Kidney capillary endothelial cell (primary cell): ENCODE measurements at places on chromosomes 2 and 18.

DNA sequence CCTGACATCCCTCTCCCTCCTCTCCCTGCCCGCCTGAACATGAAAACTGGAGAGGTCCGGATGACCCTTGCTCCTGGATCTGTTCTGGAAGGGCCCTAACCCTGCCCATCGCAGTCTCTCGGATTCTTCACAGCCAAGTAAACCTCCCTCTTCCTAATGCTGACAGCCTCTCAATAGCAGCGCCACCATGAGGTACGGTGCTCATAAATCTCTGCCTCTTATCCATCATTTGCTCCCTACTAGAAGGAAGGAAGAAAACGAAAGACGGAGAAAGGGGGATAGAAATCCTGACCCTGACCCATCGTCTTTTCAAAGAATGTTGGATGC lies 257.9 kb downstream of the BCL11A start:
- DNase-seq, result no peak

DNA sequence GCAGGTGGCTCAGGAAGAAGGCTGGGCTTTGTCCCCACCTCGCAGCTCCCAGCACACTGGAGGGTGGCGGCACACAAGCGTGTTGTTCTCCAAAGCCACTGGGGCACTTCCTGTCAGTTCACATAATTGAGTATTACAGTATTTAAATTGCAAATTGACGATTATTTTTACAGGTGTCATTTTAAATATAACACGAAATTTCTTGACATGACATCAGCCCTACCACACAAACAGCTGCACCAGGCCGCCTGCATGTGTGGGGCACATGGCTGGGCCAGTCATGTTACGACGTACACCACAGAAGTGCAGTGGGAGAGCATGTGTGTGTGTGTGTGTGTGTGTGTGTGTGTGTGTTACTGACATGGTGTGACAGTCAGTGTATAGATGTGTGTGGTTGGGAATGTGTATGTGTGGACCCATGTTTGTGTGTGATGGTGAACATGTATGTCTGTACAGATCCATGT lies 155.6 kb downstream of the TTC32 start:
- DNase-seq, result no peak

DNA sequence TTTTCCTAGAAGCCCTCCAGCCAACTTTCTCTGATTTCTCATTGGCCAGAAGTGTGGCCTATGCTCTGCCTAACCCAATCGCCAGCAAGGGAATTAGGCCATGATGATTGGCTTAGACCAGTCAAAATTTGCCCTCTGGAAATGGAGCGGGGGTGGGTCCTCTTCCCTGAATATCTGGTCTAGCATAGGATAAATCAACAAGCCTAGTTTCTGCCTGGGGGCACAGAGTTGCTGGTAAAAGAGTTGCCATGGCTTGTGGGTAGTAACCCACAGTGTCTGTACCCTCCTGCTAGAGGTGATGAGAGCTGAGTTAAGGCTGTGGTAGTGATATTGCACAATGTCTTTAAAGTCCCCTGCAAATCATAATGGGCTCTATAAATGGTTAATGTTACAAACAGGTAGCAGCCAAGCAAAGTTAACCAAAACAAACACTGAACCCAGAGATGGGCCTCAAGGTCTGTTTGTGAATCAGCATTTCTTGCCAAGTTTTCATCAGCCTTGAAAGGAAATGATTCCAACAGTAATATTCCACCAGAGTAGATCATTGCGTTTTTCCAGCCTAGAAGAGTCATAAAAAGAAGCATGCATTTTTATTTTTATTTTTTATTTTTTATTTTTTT lies 19.3 kb downstream of the GALM start:
- DNase-seq, result no peak

DNA sequence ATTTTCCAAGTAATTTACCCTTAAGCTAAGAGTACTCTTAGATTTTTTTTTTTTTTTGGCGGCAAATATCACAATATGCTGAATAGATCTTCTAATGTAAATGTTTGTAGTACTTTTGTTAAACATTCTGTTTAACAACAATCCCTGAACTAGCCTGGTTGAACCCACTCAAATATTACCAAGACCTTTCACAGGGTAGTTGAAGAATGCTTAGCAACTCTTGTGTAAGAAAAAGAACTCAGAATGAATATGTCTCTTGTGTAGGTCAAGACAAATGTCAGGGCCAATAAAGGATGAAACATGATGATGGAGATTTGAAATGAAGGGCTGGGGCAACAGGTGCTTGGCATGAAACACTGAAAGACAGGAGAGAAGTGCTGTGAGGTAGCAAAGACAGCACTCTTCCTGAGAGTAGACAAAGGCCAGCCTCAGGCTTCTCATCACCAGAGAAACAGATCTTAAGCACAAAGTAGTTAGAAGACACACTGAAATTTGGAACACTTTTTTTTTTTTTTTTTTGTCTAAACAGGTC lies 597.3 kb downstream of the ERBB4 start:
- DNase-seq, result no peak

DNA sequence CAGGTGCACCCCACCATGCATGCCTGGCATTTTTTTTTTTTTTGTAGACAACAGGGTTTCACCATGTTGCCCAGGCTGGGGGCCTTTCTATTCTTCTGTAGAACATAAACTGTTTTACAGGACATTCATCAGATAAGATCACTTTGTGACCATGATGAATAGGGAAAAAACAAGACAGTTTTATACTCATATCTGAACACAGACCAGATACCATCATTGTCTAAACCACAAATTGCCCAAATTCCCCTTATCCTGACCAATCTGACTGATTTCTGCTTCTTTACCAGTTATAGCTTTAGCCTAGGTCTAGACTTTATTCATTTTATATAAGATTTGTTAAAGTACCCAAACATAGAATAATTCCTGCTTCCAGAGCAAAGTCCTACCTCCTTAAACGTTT lies 1699.3 kb upstream of the TMEFF2 start:
- DNase-seq, result no peak

DNA sequence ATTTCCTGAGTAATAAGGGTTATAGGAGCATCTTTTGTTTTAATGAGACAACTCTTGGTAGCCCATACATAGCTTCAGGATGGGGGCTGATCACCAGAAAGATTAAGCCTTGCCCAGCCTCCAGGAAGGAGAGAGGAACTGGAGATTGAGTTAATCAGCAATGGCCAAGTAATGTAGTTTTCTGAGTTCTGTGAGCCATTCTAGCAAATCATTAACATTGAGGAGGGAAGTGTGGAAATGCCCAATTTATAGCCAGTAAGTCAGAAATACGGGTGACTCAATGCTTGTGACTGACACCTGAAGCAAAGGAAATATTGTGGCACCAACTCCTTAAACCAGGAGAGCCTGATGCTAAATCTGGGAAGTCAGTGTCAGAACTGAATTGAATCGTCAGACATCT lies 205.1 kb upstream of the SRD5A2 start:
- no peak for DNase-seq

DNA sequence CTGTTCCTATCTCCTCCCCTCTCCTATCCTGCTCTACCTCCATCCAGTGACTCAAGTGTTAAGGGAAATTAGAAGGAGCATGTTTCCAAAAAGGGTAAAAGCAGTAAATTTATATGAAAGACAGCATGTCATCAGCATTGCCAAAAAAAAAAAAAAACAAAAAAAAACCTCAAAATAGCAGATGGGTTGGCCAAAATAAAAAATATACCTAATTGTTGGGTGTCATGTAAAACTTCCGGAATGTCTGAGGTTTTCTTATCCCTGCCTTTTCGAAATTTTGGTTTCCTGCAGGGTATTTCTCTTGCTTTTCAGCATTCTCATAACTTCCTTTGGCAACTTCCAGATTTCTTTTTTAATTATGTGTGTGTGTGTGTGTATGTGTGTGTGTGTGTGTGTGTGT lies 241.6 kb upstream of the FN1 start:
- no peak for DNase-seq

DNA sequence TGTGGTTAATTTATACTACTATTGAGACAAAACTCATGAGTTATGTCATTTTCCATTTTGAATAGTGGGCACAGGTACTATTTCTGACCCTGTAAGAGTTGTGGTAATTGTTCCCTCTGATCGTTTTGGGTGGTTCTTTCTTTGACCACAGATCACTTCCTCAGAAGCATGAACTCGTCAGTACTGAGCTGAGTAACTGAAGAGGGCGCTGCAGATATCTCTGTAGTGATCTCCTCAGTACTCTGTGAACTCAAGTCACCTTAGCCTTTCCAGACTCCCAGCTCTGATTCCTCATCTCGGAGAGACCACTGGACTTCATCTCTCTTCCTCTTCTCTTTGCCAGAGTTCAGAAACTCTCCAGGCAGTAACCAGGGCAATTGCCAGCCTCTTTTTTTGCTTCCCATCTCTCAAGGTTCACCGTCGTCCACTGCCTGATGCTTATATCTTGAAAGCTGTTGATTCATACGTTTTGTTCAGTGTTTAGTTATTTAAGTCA lies 9.4 kb upstream of the IL1RL1 start:
- no peak for DNase-seq

DNA sequence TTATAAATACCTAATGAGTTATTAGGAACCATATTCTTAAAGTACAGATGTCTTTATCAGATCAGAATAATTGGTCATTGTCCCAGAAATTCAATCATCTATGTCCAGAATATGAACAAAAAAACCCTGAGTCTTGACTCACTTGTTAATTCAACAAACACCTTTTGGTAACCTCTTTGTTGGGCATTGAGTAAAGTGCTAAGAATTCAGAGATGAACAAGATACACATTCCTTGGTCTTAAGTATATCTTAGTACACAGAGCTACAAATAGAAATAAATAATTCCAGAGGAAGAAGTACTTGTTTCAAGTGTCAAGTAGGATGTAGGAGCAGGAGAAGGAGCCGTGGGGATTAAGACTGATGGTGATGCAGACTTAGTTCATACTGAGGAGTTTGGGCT lies 798.1 kb downstream of the CPS1 start:
- no peak for DNase-seq

- DNase-seq, result peak; percentile 53
Measured at GRCh38 chr2:198309673-198310280, 505.4 kb downstream of the PLCL1 start.
